ENCODE measurements at places on chromosomes 5 and 9.
A peak's percentile ranks its signal among the peaks of the same experiment; 100 is the strongest.

- peak; percentile 91 for DNase-seq
These were observed 32.0 kb upstream of the SPTLC1 start for GRCh38 chr9:92147030-92147851.

DNA sequence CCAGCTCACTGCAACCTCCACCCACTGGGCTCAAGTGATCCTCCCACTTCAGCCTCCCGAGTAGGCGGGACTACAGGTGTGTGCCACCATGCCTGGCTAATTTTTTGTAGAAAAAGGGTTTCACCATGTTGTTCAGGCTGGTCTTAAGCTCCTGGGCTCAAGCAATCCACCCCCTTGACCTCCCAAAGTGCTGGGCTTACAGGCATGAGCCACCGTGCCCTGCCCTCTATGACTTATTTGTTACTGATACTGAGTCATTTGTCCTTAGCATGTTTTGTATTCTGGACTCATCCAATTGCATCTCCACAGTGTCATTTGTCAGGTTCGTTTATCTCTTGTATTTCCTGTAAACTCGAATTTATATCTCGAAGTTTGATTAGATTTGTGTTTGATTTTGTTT, 2.7 kb upstream of the ITK start:
- DNase-seq: no peak

DNA sequence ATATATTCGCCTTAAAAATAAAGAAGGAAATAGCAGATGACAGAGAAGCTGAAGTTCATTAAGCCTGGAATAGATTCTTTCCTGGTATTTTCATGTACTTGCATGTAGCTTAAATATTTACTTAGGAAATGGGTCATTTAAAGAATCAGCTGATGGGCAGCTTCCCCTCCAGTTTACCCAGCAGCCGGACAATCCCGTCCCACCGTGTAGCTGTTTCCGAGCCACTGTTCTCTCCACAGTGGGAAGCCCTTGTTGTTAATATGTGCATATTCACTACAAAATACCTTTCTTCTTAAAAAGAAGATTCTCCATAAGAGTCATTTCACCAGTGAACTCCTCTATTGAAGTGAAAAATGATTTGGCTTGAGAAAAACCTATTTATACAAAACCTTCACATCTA, 187.0 kb downstream of the FANCC start:
- DNase-seq: no peak

GRCh38 chr5:108084105-108084504, 297.8 kb downstream of the FBXL17 start:
- DNase-seq: peak; percentile 16

Measured in lung microvascular endothelial cell (primary cell).